Activated CD4-positive, alpha-beta T cell treated with anti-CD3 and anti-CD28 coated beads, Interleukin-2, amount 10 ng/mL, durations not matched to agents 7 days and 5 days (primary cell): ENCODE measurements at places on chromosomes 2 and 18.

- no peak for DNase-seq
These were observed 107.6 kb downstream of the BIRC6 start for GRCh38 chr2:32464431-32464830.

GRCh38 chr2:66436581-66437001, 1.7 kb downstream of the MEIS1 start:
- DNase-seq, result no peak

GRCh38 chr18:37341016-37341415, 224.6 kb downstream of the CELF4 start:
- DNase-seq, result no peak

DNA sequence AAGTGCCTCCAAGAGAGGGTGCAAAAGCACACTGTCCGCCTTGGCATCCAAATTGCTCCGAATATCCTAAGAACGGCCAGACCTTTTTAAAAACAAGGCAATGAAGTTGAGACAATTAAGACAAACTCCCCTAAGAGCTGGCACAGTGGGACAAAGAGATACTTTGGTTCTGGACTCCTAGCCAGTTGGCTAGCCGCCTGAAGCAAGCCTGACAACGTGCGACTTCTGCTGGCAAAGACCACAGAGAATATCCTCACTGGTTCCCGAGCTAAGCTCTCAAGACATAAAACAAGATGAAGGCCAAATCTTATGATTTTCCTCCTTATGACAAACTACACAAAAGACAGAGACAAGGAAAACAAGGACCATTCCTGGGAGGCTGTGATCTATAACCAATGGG, 32.7 kb downstream of the CHRNA1 start:
- no peak for DNase-seq

GRCh38 chr2:227013330-227013729, 150.7 kb downstream of the COL4A4 start:
- no peak for DNase-seq

DNA sequence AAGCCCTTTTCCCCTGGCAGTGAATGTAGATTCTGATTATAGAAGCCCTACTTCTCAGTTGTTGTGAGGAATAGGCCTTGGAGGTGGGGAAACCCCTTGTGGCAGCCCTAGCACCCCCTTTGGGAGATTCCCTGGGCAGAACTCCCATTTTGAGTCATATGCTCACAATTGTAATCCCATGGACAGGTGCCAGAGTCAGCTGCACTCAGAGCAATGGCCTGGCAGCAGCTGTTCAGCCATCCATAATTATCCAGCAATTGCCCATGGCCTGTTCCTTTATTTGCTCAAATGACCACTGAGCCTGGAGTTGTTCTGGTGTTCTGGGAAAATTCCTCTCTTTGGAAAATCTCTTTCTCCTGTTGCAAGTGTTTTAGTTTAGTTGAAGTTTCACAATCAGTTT, 71.7 kb downstream of the PTRHD1 start:
- DNase-seq, result no peak
